ENCODE measurements at places on chromosomes 11 and 22. TPM values are rescaled to one million over a fixed set of nuclear protein-coding genes. Genes with fewer than 3 reads are reported as not detected.

Gene PANX1
- 17.2 TPM for total RNA-seq

Gene C11orf52
- total RNA-seq = not detected

GRCh38 chr11:35735903-35736302 is 73.3 kb downstream of the TRIM44 start:
- peaks cover 1% of the 10 kb centered on the region for H3K36me3 ChIP-seq
- H3K4me1 ChIP-seq = no peaks in the 10 kb centered on the region
- no peak for DNase-seq
- H3K27me3 ChIP-seq = no peaks in the 10 kb centered on the region
- no peak overlapping the region for H3K27ac ChIP-seq

DNA sequence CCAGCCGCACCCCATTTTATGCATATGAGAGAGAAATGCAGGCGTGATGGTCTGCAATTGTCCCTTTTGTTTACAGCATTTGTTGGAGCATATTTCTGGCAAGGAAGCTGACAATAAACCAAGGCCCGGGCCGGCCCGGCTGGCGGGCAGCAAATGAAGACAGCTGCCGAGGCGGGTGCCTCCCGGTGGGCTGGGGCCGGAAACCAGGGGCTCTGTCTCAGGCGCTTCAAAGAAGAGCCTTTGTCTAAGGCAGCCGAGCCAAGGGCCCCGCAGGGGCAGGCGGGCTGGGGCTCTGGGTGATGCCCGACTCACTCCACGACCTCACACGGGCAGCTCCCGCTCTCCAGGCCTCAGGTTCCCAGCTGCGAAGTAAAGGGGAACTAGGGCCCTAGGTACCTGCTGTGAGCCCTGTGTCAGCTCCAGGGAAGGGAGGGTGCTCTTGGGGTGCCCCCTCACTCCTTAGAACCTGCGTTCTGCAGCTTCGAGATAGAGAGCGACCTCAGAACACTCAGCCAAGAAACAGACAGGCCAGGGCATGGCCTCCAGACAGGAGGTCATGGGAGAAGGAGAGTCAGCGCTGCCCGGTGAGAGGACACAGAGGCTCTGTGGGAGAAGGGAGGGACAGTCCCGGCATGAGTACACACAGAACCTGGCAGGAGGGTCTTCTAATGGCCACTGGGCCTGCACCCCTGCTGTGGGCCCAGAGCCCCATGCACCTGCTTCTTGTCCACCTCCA is 2.4 kb downstream of the LINC01488 start:
- H3K4me3 ChIP-seq = no peak overlapping the region
- H3K27me3 ChIP-seq = no peaks in the 10 kb centered on the region
- DNase-seq = no peak
- H3K36me3 ChIP-seq = no peaks in the 10 kb centered on the region

Data from GM12878 (cell line).